ENCODE measurements at places on chromosomes 12 and 14.

- DNase-seq, result no peak
Measured at GRCh38 chr14:66345986-66346385, 140.2 kb upstream of the CCDC196 start.

GRCh38 chr12:107319533-107320032 is 226.2 kb upstream of the CRY1 start:
- DNase-seq, result peak; percentile 16

- DNase-seq, result no peak
Measured at GRCh38 chr12:122984612-122985337, 4.3 kb downstream of the ARL6IP4 start.

DNA sequence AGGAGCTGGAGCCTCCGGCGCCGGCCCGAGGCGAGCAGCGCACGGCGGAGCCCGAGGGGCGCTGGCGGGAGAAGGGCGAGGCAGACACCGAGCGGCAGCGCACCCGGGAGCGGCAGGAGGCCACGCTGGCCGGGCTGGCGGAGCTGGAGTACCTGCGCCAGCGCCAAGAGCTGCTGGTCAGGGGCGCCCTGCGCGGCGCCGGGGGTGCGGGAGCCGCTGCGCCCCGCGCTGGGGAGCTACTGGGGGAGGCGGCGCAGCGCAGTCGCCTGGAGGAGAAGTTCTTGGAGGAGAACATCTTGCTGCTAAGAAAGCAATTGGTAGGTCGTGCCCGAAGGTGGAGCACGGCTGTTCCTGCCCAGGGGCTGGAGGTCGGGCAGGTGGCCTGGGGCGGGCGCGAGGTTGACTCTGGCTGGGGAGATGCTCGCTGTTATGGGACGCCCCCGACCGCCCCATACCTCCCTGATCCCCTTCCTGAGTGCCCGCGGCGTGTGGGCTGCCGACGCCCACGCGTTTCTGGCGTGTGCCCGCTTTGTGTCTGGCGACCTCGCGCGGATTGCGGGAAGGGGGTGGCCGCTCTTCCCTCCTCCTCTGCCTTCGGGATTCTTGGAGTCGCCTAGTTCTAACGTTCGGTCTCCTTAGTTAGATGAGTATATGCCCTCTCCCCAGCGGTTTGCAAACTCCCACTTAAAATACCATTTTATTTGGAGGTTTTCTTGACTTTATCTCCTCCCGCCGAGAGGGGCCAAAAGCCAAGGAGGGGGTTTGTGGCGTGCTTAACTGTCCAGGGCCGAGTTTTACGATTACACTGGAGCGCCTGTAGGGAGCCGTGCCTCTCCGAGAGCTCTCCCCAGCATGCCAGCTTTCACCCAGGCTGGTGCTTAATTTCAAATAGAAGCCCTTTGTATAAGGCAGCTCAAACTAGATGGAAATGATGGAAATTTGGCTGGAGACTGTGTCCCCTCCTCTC is 752 bp downstream of the DACT1 start:
- DNase-seq, result peak; percentile 39

DNA sequence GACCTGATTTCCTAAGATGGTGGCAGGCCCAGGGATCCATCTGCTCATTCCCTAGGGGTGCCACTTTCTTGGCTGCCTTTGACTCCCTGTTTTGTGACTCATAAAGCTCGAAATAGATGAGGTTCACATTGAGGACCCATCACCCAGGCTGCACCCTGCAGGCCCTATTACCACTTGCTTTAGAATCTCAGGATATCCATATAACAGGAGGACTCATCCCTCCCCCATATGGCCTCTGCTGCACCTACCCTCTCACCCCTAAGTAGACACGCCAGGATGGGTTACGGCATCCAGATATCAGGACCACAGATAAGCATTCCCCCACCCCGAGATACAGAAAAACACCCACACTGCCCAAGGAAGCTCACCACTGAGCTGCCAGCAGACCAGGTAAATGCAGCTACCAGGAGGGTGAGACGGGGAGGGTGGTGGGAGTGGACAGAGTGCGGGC is 155.7 kb downstream of the DPF3 start:
- no peak for DNase-seq
